ENCODE measurements at places on chromosomes 16 and 17.

- H3K4me1 ChIP-seq = 0 out of 2 replicates have a peak, but pooled peaks cover 5% of the 10 kb centered on the region
- no peak overlapping the region for H3K4me3 ChIP-seq
- DNase-seq = no peak
- H3K27me3 ChIP-seq = no peaks in the 10 kb centered on the region
- no peaks in the 10 kb centered on the region for H3K36me3 ChIP-seq
Observed at GRCh38 chr16:85047867-85048455, 20.4 kb downstream of the KIAA0513 start.

DNA sequence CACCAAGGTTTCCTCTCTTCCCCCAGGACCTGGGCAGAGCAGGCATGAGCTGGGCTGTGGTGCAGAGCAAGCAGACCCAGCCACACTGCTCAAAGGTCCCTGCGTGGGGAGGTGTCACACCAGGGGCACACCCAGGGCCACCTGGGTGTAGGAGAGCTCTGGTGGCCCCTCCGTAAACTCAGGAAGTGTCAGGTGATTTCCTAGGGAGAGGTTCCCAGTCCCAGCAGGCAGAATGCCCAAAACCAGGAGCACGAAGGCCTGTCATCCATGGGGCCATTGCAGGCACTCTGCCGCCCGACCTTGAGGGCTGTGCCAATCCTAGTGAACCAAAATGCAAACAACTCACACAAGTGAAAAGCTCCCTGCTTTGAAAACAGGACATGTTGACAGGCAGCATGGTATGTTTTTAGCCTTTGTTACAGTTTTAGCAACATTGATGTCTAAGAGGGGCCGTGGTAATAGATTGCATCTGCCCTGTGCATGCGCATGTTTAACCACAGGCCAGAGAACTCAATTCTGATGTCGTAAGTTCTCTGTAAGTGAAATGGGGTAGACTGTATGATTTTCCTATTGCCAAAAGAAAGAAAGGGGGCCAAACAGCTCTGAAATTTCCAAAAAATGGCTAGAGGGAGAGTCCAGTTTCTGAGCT lies 21.3 kb downstream of the CIBAR2 start:
- no peak for DNase-seq
- H3K27ac ChIP-seq = no peak overlapping the region
- H3K4me1 ChIP-seq = peaks cover 16% of the 10 kb centered on the region
- no peaks in the 10 kb centered on the region for H3K36me3 ChIP-seq
- no peak overlapping the region for H3K4me3 ChIP-seq

GRCh38 chr17:31369266-31369665 lies 22.2 kb upstream of the RAB11FIP4 start:
- DNase-seq = no peak
- peaks cover 9% of the 10 kb centered on the region for H3K4me1 ChIP-seq
- no peaks in the 10 kb centered on the region for H3K27me3 ChIP-seq
- H3K36me3 ChIP-seq = peaks cover under 1% of the 10 kb centered on the region

DNA sequence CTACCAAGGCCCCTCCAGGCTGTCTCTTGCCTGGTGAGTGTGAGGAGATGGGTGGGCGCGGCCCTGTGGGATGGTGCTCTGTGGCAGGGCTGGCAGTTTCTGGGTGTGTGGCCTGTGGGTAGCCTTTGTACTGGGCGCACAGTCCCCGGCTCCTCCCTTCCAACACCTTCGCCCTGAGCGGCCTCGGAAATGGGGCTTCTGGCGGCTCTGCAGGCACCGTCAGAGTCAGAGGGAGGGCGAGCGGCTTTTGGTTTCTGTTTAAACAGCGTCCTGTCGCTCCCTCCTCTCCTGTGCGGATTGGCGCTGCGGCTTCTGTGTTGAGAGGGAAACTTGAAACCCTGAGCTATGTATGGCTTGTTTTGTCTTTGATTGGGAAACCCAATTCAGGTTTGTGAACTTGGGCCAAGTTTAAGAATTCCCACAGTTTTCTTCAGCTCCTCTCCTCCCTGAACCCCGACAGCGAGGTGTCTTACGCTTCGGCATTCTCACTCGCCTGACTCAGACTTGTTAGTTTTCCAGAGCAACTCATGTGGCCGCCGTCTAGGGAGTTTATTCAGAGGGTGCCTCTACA lies 8.3 kb upstream of the ZNF750 start:
- peaks cover 8% of the 10 kb centered on the region for H3K4me1 ChIP-seq
- peak overlapping the region; percentile 83 for H3K27ac ChIP-seq
- H3K36me3 ChIP-seq = peaks cover 22% of the 10 kb centered on the region
- no peaks in the 10 kb centered on the region for H3K27me3 ChIP-seq

DNA sequence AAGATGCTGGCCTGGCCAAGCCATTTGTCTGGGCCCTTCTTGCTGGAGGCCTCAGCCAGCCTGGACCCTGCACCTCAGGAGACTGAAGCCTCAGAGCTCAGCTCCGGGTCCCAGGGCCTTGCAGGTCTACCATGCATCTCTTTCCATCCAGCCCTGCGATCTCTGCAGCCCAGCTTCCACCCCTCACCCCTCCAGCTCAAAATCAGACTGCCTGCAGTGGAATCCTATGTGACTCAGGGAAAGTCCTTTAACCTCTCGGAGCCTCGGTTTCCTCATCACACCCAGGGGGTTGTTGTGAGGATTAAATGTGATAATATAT lies 2.9 kb upstream of the B9D1 start:
- no peaks in the 10 kb centered on the region for H3K27me3 ChIP-seq
- H3K27ac ChIP-seq = no peak overlapping the region
- DNase-seq = no peak
- no peak overlapping the region for H3K4me3 ChIP-seq

GRCh38 chr17:17548044-17548443 lies 43.5 kb downstream of the PEMT start:
- no peaks in the 10 kb centered on the region for H3K27me3 ChIP-seq
- H3K27ac ChIP-seq = no peak overlapping the region
- peaks cover 10% of the 10 kb centered on the region for H3K4me1 ChIP-seq
- no peaks in the 10 kb centered on the region for H3K36me3 ChIP-seq

- no peaks in the 10 kb centered on the region for H3K4me1 ChIP-seq
- peaks cover 70% of the 10 kb centered on the region for H3K36me3 ChIP-seq
- no peak overlapping the region for H3K27ac ChIP-seq
- DNase-seq = no peak
- H3K4me3 ChIP-seq = no peak overlapping the region
Observed at GRCh38 chr17:78082988-78083387, 45.6 kb downstream of the TMC6 start.

GRCh38 chr17:2056206-2057174 lies 1.6 kb downstream of the HIC1 start:
- peaks cover 73% of the 10 kb centered on the region for H3K27me3 ChIP-seq
- peaks cover 7% of the 10 kb centered on the region for H3K4me1 ChIP-seq
- H3K27ac ChIP-seq = no peak overlapping the region
- no peaks in the 10 kb centered on the region for H3K36me3 ChIP-seq
- peak overlapping the region; percentile 54 for H3K4me3 ChIP-seq
